ENCODE measurements at places on chromosomes 16 and 17.

GRCh38 chr16:85176541-85177447 is 64.5 kb upstream of the CIBAR2 start:
- no peak for DNase-seq

DNA sequence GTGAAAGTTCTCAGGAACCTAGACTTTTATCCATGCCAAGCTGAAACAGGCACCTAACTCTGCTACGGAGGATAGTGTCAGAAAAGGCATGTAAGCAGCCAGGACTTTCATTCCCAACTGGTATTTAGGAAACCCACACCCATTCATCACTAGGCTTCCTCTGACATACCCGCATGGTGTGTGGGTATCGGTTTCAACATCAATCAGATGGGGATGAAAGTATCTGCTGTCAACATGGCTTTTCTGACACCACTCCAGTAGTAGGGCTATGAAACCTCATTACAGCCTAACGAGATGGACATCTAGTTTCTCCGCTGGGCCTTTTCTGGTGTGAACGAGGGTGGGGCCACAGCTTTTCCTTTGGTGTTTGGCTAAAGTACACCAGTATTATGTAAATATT is 1178.3 kb downstream of the CDH11 start:
- no peak for DNase-seq

DNA sequence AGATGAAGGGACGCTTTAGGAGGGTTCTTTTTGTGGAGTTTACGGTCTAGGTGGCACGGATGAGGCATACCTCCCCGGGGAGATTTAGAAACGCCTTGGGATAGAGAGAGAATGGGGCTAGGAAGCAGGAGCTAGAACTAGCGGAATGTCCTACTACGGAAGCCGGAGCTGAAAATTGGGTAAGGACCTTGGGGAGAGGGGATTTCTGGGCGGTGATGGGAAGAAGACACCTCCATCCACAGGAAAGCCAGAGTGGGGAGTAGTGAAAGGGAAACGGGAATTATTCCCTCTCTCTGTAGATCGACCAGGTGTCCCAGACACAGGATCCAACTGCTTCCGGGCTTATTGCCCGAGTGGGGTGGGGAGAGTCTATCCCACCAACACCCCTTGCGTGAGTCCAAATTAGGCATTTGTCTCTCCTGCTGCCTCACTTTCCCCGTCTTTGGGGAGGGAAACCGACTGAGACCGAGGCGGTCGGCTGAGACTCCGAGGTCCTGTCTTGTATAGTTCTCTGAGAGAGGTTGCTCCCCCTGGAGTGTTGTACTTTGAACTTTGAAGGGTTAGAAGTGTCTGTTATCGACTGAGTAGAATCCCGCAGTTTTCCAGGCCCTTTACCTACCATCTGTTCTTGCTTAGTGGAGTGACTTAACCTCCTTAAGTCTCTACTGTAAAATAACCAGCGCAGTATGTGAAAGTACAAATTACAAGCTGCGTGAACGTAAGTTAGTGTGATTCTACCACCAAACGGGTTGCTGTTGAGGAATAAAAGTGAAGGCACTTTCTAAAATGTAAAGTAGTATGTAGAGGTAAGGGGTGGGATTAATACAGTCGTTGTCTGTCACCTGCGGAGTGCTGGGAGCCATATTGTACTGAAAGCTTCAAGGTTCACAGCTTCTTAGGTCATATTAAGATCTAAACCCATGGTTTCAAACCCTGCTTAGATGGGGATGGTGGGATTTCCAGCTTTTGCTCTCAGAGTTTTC is 1.0 kb downstream of the RSPRY1 start:
- no peak for DNase-seq

- no peak for DNase-seq
Observed at GRCh38 chr16:55760310-55761001, 72.4 kb downstream of the CES1 start.

- DNase-seq = peak; percentile 76
Observed at GRCh38 chr17:77802811-77803220, 155.7 kb upstream of the TNRC6C start.

DNA sequence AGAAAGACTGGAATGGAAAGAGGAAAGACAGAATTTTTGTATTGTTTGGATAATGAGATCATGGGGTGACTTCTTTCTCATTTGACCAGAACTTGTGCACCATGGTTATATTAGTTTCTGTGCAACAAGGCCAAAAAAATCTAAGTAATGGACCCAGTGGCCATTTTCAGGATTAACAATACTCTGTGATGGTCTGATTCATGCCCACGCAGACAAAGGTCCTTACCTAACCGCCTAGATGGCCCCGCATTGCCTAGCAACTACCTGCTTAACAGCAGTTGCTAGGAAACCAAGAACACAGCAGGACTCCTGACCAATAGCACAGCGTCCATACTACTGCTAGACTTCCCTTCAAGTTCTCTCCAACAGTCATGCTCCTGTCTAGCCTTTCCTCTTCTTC is 22.4 kb downstream of the MIS12 start:
- no peak for DNase-seq

- no peak for DNase-seq
Observed at GRCh38 chr17:78709751-78710181, 72.3 kb downstream of the CYTH1 start.

- DNase-seq = no peak
Observed at GRCh38 chr16:17474037-17474436, 3.3 kb upstream of the XYLT1 start.

- DNase-seq = no peak
Observed at GRCh38 chr16:6527646-6528045, 805.0 kb upstream of the RBFOX1 start.

DNA sequence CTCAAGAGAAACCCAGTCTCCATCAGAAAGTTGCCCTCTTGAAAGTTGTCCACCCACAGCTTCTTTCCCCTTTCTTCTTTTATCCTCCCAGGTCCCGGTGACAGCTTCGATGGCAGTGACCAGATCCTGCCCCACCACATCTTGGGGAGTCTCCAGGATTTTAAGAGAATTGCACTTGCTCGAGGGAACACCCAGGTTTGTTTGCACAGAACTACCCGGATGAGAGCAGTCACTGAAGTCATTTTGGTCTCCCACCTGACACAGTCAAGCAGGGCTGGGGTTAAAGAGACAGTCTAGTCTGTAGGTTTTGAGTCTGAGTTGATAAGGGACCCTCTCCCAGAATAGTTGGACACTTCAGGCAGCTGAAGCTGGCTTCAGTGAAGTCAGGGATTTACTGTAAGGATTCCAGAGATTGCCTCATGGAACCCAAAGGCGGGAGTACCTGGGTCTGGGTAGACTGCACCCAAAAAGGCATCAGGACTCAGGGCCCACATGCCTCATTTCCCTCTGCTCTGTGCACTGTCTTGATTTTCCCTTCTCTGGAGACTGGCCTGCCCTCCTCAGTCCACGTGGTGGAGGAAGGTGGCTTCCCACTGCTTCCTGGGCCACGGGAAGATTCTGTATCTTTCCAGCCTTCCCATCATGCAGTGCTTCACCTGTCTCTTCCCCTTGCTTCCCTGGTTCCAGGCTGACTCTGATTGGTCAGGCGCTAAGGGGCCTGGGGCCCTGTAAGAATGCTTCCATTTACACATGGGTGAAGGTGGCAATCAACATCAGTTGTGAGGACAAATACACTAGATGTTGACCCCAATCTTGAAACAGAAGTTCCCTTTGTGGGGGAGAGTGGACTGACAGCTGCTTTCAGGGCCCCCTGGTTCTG is 9.5 kb downstream of the MYCBPAP start:
- no peak for DNase-seq

GRCh38 chr17:29084541-29085146 is 41.7 kb downstream of the PIPOX start:
- no peak for DNase-seq

DNA sequence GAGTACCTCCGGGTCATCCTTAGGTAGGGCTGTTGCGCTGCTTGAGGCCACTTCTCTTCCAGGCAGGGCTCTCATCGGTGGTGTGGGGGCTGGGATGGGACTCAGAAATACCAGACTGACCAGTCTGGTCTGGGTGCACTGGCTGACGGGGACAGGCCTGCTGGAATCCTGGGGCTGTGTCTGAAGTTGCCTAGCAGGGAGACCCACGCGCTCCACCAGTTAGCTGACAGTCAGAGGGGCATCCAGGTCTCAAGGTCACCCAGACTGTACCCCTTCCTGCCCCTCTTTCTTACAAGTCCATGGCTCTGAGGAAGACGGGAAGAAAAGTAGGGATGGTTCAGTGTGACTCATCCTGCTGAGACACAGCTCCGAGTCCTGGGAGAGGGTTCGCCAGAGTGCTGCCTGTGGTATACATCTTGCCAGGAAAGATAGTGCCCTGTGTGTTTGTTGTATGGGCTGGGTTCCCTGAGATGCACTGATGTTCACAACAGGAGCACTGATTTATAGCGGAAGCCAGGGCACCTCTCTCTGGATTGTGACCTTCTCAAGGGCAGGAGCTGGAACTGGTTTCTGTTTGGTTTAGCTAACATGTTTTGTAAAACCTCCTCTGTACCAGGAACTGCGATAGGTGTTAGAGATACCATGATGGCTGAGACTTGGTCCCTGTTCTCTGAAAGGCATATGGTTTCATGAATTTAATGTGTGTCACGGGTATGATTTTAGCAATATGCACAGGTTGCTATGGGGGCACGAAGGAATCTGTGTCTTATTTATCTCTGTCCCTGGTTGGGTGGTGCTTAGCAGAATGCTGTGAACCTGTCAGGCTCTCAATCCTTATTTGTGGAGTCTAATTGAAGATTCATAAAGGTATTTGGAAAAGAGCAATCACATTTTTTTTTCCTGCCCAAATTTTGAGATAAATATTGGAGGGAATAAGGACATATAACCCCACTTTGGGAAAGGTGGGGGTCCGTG is 97.5 kb downstream of the OR1D5 start:
- no peak for DNase-seq

GRCh38 chr16:88737298-88738150 is 31.2 kb downstream of the CTU2 start:
- DNase-seq = no peak

GRCh38 chr17:55167024-55167725 is 97.6 kb upstream of the HLF start:
- no peak for DNase-seq

Measured in cerebellar nuclear complex (tissue), 1 donor.